Stimulated activated CD4-positive, alpha-beta T cell treated with anti-CD3 and anti-CD28 coated beads, Interleukin-1b, Interleukin-23, amount 100 ng/mL, for 48 hours (primary cell): ENCODE measurements at places on chromosomes 16 and 17.
A peak's percentile ranks its signal among the peaks of the same experiment; 100 is the strongest.

DNA sequence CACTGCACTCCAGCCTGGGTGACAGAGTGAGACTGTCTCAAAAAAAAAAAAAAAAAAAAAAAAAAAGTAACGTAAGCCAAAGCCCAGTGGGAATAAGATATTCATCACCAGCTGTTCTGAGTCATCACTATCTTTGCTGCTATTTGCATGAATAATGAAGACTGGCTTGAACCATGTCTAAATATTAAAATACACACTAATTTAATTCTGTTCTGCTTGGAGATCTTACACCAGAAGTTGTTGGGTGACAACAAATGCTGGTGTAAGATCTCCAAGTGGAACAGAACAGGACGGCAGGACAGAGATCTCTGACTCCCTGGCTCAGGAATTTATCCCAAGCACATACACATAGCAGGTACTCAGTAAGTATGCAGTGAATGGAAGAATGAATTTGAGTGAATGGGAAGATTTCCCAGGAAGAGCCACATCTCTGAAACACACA, 19.6 kb downstream of the DNAH17 start:
- DNase-seq = no peak

- DNase-seq = no peak
Observed at GRCh38 chr17:37657202-37657601, 14.0 kb upstream of the DDX52 start.

DNA sequence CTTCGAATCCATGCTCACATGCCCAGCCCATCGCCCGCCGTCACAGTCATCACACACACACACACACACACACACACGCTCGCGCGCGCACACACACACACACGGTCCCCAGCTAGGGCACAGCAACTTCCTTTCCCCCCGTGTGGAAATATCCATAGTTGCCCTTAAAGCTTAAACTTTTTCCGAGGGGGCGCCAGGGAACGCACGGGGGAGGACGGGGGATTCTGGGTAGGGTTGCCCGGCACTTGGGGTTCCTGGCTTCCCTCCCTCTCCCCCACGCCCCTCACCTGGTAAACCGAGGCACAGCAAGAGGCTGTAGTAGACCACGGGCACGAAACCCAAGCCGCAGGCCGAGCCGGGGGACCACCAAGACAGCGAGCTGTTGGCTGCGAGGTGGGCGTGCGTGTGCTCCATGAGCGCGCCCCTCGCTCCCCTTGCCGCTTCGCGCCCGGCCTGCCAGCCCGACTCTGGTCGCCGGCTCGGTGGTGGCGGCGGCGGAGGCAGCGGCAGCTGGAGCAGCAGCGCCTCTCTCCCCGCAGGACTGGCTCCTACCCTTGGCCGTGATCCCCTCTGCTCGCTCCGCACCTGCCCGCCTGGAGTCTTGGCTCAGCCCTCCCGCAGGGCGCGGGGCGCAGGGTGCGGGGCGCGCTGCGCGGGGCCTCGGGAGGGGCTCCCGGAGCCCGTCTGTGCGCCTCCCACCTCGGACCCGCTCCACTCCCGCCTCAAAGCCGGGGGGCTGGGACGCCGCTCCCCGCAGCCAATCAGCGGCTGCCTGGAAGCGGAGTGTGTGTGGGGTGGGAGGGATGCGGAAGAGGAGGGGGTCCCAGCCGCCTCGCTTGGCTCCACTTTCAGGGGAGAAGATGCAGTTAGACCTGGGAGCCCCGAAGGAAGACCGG, at the start of gene GPR139:
Gene GPR139, minus strand, starts transcription at position 688 of the 896 bp plus-strand sequence. Its CDS starts 274 bp downstream, at position 414.
- DNase-seq = no peak

DNA sequence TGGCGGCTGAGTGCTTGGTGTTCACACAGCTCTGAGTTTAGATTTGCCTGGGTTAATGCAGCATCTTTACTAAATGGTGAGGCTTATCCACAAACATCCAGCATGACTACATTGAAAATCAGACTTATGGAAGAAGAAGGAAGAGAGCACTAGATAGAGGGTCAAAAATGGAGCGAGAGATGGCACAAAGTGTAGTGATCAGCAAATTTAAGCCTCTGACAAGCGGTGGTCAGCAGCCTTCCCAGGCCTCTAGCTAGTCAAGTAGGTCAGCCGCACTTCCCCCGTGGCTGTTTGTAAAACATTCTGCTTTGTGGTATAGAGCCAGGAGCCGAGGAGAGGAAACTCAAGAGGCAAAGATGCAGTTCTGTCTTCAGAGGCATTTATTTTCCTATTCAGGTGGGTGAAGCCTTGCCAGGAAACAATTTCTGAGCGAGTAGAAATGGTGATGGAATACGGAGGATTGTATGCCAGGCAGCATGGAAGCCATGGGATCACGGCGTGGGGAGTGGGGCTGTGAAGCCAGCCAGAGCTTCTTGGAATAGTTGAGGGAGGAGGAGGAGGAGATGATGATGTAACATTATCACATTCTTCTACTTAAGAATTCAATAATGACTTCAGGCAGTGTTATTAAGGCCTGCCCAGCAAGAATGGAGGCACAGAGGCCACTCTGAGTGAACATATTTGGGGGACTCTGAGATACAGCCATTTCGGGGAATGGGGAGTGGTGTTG, 118.9 kb downstream of the MSI2 start:
- no peak for DNase-seq

- peak; percentile 60 for DNase-seq
Observed at GRCh38 chr17:7042501-7043181, 1.3 kb downstream of the SLC16A11 start.

DNA sequence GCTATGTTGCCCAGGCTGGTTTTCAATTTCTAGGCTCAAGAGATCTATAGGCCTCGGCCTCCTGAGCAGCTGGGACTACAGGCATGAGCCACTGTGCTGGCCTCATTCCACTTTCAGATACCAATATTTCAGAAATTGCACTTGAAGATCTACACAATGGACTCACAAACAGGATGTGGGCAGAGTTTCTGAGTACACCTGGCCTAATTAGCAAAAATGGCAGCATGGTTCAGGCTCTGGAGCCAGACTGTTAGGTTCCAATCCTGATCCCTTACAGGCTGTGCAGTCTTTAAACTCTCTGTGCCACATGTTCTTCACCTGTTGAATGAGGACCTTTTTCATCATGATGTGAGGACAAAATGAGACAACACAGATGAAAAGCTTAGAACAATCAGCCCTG, 32.2 kb downstream of the RNF157 start:
- DNase-seq = no peak

GRCh38 chr16:80319181-80319580, 221.6 kb upstream of the DYNLRB2 start:
- no peak for DNase-seq

GRCh38 chr16:48905632-48906505, 295.9 kb upstream of the N4BP1 start:
- DNase-seq = no peak

DNA sequence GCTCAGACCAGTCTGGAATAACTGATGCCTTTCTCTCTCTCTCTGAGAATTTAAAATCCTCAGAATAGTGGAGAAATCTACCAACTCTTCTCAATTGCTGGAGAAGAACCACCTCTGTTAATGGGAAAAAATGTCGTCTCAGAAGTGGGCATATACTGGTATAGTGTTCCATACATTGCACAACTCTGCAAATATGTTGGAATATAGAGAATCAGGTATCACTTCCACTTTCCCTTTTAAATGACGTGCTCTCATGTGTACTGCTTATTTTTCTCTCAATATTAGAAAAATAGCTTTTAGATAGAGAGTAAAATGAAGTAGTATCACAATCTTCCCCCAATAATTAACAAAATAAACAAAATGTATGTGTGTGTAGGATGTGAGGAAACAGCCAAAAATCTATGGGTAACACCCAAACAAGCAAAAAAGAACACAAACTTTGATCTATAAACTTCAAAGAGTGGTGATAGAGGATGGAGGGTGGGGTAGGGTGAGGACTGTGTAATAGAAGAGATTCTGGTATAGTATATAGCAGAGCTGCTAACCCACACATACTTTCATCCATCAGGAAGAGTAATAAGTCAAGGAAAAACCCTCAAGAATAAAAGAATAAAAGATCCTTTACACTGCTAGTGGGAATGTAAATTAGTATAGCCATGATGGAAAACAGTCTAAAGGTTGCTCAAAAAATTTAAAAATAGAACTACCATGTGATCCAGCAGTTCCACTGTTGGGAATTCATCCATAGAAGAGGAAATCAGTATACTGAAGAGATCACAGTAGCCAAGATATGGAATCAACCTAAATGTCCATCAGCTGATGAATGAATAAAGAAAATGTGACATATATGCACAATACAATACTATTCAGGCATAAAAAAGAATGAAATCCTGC, 46.9 kb downstream of the NFATC3 start:
- DNase-seq = no peak

- no peak for DNase-seq
Observed at GRCh38 chr16:58018803-58019202, 6.8 kb upstream of the MMP15 start.

- peak; percentile 33 for DNase-seq
Observed at GRCh38 chr16:30805370-30806169, 18.6 kb upstream of the ZNF629 start.

DNA sequence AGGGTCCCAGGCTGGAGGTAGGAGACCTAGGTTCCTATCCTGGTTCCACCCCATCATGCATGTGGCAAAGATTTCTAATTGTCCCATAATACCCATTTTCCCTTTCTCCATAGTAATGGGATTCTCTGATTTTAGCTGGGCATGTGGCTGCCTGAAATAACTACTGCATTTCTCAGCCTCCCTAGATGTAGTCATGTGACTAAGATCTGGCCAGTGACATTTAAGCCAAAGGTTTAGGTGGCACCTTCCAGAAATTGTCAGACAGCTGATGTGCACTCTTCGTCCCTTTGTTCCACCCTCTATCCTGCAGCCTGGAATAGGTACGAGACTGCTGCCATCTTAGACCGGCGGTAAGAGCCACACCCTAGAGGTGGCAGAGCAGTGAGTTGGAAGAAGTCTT, 8.2 kb downstream of the NXPH3 start:
- no peak for DNase-seq

GRCh38 chr17:80345841-80346497, 69.0 kb upstream of the ENDOV start:
- no peak for DNase-seq

- DNase-seq = no peak
Observed at GRCh38 chr17:56031636-56032035, 121.6 kb upstream of the ANKFN1 start.

GRCh38 chr17:9052921-9053320, 31.6 kb downstream of the NTN1 start:
- DNase-seq = no peak

GRCh38 chr16:6643080-6643686, 689.5 kb upstream of the RBFOX1 start:
- DNase-seq = peak; percentile 22

GRCh38 chr16:54780266-54780665, 150.4 kb upstream of the IRX5 start:
- DNase-seq = no peak

DNA sequence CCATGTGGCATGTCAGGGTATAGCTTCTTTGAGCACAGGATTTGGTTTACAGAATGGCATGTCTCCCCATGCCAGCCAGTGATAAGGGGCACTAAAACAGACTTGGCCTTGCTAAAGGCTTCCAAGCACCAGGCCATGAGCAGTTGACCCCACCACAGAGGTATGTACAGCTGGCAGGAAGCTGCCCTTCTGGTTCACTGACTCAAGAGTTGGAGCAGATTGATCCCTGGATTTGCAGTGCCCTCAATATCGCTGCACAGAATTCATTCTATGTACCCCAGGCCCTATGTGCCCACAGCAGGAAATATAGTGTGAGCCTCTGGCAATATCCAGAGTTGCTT, 24.3 kb downstream of the HLF start:
- DNase-seq = no peak

GRCh38 chr17:75601057-75601987, 13.7 kb downstream of the MYO15B start:
- peak; percentile 66 for DNase-seq

DNA sequence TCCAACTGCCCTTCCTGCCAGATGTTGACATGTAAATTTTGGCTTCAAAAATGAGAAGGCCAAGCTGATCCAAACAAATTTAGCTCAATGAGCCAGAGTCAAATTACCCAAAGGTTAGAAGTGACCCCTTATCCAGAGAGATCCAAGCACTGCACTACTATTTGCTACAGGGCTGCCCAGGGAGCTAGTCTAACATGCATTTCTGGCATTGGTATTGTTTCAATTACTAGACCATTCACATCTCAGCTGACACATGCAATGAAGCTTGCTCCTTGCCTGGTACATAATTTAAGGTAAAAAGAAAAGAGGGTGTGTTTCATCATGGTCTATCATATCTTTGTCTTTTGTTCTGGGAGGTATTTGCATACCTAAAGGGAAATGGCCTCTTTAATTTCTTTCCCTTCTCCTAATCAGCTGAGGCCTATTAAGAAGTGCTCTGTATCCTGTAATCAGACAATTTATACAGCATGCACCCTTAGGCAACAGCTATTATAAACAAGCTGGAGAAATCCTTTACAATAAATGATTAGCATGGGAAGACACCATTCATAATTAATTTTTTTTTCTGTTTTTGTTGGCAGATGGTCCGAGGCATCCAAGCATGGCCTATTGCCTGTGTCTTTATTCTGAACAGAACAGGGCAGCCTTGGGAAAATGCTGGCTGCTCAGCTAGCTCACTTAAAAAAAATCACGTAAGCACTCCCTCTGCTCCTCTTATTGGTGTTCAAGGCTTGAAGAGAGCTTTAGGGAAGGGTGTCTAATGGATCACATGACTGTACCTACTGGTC, 161.5 kb upstream of the SALL1 start:
- DNase-seq = no peak

GRCh38 chr16:67241008-67241900, 6.0 kb downstream of the FHOD1 start:
- DNase-seq = no peak

DNA sequence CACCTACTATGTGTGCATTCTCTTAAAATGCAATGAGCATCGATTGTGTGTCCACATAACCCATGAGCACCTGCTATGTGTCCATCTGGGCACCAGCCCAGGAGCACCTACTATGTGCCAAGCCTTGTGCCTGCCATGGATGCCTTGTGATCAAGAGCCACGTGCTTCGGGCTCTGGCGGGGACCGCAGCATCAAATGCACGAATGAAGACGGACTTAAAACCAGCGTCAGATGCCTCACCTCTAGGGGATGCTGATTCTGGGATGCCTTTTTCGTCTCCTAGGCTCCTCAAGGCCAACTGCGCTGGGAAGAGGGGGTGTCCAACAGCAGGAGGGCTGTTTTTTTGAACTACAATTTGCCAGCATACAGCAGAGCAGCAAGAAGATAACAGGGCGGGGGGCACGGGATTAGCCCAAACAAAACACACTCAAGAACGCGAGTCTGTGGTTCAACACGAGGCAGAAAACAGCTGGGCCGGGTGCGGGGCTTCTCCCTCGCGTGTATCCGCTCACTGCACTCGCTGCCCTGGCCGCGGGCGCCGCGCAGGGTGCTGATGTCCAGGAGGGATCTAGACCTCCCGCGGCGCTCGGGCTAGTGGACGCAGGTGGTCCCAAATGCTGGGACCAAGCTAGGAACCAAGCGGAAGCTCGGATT, 1.2 kb upstream of the GLIS2 start:
- no peak for DNase-seq
